ENCODE measurements at places on chromosomes 2 and 18.

DNA sequence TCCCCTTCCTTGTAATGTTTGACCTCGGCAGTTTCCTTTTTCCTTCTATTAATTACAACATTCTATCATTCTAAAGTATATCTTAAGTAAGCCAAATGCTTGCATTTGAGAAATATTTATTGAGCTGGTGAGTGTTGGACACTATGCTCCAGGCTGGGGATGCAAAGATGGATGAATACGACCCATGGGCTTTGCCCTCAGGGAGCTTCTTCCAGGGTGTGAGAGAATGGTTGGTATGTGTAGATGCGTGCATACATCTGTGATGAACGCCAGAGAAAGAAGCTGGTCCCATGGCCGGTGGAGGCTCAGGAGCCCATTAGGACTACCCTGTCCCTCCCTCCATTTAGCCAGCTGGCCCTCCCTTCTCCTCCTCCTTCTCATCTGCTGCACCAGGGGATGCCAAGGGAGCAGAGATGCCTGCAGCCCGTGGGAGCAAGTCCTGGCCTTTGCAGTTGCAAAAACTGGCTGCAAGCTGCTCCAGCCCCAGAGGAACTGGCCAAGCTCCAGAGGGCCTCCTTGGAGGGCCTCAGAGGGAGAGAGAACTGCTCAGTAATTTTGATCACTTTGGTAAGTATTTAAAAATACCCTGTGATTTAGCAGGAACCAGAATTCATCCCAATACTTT is 65.7 kb upstream of the FOSL2 start:
- DNase-seq = no peak

- no peak for DNase-seq
Measured at GRCh38 chr2:130355172-130355577, 681 bp upstream of the PTPN18 start.

GRCh38 chr2:62410015-62410453 is 96.0 kb downstream of the TMEM17 start:
- peak; percentile 22 for DNase-seq

DNA sequence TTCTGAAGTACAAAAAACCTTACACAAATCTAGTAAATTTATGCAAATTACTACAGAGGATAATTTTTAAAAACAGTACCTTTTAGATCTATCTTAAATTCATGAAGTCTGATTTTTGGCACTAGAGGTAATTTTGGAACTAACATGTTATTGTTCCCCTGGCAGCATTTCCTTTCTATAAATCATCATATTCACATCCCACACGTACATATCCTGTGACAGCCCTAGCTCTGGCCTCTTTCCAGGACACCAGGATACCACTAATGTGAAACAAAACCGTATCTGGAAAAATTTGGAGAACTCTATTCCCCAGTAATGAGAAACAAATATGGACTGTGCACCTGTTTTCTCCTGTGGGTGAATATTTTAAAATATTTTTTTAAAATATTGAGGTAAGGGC is 14.0 kb upstream of the BIRC6 start:
- DNase-seq = peak; percentile 24

- DNase-seq = no peak
Measured at GRCh38 chr2:74544634-74545033, 9.1 kb downstream of the LOXL3 start.

DNA sequence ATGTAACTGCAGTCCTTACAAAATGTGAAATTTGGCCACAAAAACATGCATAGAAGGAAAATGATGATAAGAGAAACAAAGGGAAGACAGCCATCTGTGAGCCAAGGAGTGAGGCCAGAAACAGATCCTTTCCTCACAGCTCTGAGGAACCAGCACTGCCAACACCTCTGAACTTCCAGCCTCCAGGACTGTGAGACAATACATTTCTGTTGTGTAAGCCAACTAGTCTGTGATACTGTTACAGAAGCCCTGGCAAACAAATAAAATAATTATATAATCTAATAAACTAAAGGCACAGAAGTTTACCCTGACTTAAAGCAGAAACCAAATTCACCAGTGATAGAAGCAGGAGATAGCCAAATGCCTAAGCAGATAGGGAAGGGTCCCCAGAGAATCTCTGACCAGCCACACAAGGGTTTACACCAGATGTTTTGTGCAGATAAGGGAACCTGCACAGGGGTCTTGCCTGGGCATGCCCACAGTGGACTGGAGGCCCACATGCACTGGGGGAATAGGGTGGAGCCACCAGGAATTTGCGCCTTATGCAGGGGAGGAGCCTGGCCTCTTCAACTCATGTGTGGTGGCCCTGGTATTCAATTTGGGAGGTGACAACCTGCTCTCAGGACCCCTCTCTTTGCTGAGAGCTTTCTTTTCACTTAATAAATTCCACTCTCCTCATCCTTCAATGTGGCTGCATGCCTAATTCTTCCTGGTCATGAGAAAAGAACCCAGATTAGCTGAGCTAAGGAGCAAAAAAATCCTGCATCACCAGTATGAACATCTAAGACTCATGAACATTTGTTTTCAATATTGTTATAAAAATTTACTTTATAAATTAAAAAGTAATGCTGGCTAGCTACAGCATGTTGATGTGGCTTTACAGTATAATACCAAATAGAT is 3.8 kb upstream of the GCC2 start:
- peak; percentile 47 for DNase-seq
